Dermis blood vessel endothelial cell (primary cell): ENCODE measurements at places on chromosomes 13 and 19. TPM values are rescaled to one million over a fixed set of nuclear protein-coding genes. Genes with fewer than 3 reads are reported as not detected.
A peak's percentile ranks its signal among the peaks of the same experiment; 100 is the strongest.

- no peak for DNase-seq
Observed at GRCh38 chr13:101767131-101767530, 314.7 kb downstream of the ITGBL1 start.

DNA sequence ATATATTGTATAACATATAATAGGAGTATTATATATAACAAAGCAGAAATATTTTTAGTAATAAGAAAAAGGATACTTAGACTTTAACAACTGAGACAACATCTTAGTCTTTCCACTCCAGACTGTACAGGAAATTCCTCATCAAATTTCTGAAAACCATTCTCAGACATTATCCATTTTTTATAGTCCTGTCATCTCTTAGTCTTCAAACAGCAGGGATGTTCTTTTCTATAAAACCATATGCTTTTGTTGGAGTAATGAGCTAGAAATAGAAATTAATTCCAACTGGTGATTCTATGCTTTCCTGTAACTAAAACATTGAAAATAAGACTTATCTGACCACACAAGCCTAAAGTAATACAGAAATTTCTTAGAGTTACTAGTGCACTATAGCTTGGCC is 82.2 kb upstream of the CSNK1A1L start:
- DNase-seq, result no peak

DNA sequence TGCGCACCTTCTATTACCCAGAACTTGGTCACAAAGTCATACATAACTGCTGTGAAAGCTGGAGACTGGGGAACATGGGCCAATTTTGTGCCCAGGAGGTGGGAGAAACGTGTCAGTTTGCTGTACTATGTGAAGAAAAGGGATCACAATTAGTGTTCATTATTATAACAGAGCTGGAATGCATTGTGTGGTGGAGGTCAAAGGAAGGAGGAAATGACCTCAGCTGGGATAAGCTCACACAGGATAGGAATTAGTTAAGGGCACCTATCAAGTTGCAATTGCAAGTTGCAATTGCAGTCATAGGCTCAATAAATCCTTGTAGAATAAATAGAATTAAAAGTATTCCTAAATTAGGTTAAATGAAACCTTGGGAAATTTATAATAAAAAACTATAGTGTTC is 103.9 kb upstream of the OBI1 start:
- peak; percentile 30 for DNase-seq

DNA sequence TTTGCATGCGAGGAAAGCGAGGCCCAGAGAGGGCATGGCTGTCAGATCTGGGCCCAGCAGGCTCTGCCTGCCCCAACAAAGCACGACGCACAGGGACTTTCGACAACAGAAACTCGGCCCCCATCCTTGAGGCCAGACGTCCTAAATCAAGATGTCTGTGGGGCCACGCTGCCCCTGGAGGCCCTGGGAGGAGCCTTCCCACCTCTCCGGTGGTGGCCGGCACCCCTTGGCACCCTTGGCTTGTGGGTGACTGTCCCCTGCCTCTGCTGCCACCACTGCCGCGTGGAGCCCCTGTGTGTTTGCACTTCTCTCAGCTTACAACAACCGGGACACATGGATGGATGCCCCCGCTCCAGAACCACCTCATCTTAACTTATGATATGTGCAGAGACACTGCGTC is 4.4 kb downstream of the WDR18 start:
- no peak for DNase-seq

DNA sequence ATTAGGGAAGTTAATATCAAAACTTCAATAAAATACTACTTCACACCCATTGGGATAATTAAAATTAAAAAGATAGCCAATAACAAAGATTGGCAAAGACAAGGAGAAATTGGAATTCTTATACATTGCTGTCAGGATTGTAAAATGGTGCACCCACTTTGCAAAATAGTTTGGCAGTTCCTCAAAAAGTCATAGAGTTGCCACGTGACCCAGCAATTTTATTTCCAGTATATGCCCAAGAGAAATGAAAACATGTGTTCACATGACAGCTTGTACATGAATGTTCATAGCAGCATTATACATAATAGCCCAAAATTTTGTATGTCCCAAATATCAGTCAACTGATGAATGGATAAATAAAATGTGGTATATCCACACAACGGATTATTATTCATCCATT is 3.3 kb downstream of the MBD3L1 start:
- no peak for DNase-seq

GRCh38 chr19:7230826-7231225 is 63.4 kb downstream of the INSR start:
- DNase-seq, result no peak

- DNase-seq, result no peak
Observed at GRCh38 chr19:32047788-32048187, 297.6 kb upstream of the ZNF507 start.

DNA sequence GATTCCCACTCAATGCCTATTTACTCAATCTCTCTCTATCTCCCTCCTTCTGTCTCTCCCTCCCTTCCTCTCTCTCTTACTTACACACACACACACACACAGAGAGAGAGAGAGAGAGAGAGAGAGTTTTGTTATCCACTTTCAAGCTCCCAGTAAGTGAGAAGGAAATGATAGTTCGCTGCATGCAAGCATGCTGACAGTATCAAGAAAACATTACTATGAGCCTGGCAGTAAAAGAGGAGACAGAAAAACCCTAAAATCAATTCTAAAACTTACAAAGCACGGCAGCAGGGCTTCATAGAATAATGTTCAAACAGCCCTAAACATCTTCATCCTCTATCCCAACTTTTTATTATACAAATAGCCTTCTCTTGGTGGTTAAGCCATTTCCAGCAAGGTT is 171.9 kb downstream of the FOXO1 start:
- no peak for DNase-seq

Gene METTL21C
- total RNA-seq, result not detected in 2 replicates

Gene GADD45GIP1
- total RNA-seq, result 19.5 and 20.6 TPM in 2 replicates

Gene ELSPBP1
- total RNA-seq, result not detected in 2 replicates

Gene LRCH1
- total RNA-seq, result 21.8 and 25.7 TPM in 2 replicates

Gene VSTM1
- not detected in 2 replicates for total RNA-seq

Gene FPR2
- total RNA-seq, result not detected in 2 replicates
